ENCODE measurements at places on chromosomes 16 and 17. TPM values are rescaled to one million over a fixed set of nuclear protein-coding genes. Genes with fewer than 3 reads are reported as not detected.

Gene ABI3
- 35.2 TPM for total RNA-seq

Gene ZNF830
- total RNA-seq = 15.0 TPM

Gene PGP
- total RNA-seq = 29.6 TPM

Gene MFAP4
- total RNA-seq = not detected

Gene KRT14
- 0.66 TPM for total RNA-seq

Gene RASL10B
- 0.78 TPM for total RNA-seq

Gene SYNGR3
- 0.81 TPM for total RNA-seq

Gene GPR142
- not detected for total RNA-seq

DNA sequence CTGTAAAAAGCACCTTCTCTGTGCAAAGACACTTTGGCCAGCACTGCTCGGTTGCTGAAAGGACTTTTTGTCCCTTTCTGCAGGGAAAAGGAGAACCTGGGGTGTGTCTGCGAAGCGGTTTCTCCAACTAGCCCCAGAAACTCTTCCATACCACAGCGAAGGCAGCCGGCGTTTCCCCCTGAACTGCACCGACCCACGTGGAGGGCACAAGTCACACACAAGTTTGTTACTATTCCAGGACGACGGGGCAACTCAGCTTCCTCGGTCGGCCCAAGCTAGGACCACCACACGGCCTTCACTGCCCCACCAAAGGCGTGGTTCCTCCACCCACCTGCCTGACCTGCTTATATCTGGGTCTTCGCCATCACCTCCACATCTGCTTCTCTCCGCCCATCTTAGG lies 1.9 kb downstream of the RTN4RL1 start:
- DNase-seq = no peak

GRCh38 chr17:62614142-62614541 lies 13.3 kb upstream of the MRC2 start:
- DNase-seq = no peak

DNA sequence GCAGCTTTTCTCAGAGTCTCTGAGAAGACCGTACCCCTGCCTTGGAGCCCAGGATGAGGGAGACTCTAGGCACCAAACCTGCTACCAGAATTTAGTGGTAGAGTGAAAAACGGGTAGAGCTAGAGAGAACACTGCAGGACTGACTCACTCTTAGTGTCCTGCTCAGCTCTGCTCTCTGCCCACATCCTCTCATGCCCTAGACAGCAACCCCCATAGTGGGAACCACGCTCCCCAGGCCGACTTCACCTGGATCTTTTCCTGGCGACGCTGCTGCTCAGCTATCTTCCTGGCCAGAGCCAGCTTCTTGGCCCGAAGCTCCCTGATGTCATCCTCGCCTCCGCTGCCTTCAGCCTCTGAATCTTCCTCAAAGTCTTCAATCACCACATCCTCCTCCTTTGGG lies 26.7 kb downstream of the HIC1 start:
- DNase-seq = no peak

GRCh38 chr17:74935585-74936469 lies at the start of gene OTOP3:
OTOP3 (plus strand) TSS chr17:74935898; CDS start chr17:74935922, 24 bp downstream.
- DNase-seq = no peak

- DNase-seq = no peak
Observed at GRCh38 chr16:3161235-3162018, 26.6 kb upstream of the OR1F1 start.

DNA sequence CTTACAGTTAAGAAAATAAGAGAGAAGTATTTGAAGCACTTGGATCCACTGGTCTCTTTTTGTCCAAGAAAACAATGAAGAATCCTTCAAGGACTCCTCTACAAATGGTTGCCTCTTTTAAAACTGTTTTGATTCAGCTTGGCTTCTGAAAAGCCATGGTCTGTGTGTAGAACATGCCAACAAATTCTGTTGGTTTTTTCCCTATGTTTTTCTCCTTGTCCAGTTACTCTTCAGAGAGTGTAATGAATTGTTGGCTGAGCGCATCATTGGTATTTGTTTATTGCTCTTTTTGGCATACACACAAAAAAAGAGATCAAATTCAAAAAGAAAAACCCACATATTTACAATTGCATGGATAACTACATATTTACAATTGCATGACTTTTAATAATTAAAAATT lies at the start of gene ABCA10:
TSS of gene ABCA10 (minus strand) at position 249 of the 400 bp plus-strand sequence. CDS start 3,466 bp downstream, outside the sequence.
- no peak for DNase-seq

DNA sequence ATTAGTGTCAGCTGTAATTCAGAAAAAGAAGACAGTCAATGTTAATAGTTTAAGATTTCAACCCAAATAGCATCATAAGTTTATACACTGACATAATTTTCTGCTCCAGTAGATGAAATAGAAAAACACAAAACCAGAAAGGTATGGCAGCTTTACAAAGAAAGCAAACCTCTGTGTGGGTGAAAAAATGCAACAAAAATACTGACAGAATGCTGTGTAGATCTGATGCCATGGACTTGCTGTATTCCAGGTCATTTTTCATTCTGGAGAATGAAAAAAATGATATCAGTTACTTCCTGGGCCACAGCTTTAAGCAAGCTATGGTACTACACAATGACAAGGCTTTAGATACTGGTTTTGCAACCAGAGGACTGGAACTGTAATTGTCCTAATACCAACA lies 116.0 kb downstream of the MAP2K4 start:
- DNase-seq = no peak

DNA sequence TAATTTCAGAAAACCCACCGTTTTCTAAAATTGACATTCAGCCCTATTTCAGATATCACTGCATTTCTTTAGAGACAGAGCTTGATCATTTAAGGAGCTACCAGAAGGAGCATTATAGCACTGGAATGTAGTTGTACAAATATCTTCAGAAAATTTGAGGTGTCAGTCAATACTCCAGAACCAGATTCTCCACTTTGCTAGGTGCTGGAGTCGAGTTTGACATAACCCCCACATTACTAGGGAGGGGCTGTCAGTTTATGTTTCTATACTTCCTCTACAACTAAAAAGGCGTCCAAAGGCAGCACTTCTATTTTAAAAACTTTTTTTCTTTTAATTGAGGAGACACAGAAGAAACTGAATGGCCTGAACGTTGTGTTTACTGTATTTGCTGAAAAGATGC lies 892 bp upstream of the KIAA0513 start:
- peak; percentile 4 for DNase-seq

GRCh38 chr16:10638101-10638500 lies 56.6 kb downstream of the TEKT5 start:
- no peak for DNase-seq

DNA sequence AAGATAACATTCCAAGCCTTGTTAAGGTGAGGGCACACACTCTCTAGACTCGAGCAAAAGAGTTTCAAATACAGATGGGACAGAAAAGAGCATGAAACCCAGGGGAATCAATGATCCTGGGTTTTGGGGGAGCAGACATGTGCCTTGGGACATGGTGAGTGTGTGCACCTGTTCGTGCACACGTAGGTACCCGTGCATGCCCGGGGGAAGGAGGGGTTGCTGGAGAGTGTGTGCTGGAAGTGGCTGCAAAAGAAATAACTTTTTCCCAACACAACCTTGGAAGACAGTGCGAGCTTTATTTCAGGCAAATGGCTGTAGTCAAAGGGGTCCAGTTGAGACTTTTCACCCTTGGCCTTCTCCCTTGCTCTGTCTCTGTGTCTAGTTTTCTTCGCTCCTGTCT lies 62.6 kb downstream of the C16orf78 start:
- no peak for DNase-seq

DNA sequence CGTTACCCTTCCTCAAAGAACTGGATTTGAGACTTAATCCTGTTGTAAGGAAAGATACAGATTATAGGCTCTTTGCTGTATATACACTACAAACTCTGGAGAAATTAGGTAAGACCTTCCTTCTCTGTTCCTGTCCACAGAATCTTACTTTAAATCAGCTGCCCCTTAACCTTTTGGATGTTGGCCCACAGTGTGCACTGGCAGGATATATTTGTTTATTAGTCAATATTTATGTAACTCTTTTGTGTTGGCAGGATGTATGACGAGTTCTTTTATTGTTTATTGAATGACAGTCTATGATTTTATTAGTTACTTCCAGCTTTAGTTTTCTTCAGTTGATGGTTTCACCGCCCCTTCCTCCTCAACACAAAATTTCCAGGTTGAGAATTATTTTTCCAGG lies 19.7 kb downstream of the LRRC36 start:
- peak; percentile 70 for DNase-seq

DNA sequence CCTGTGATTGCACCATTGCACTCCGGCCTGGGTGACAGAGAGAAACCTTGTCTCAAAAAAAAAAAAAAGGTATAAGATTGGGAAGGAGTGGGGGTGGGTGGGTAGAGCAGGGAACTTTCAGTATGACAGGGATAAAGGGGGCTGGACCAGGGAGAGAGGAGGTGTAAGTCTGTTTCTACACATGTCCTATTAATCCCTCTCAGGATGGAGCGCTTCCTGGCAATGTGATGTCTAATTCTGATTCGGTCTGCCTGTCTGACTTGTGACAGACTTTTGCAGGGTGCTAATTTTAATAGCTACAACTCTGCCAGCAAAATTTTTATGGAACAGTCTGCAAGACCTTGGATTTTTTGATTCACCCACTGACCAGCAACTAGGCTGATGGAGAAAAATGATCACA lies 53.8 kb upstream of the SLC25A19 start:
- DNase-seq = no peak

DNA sequence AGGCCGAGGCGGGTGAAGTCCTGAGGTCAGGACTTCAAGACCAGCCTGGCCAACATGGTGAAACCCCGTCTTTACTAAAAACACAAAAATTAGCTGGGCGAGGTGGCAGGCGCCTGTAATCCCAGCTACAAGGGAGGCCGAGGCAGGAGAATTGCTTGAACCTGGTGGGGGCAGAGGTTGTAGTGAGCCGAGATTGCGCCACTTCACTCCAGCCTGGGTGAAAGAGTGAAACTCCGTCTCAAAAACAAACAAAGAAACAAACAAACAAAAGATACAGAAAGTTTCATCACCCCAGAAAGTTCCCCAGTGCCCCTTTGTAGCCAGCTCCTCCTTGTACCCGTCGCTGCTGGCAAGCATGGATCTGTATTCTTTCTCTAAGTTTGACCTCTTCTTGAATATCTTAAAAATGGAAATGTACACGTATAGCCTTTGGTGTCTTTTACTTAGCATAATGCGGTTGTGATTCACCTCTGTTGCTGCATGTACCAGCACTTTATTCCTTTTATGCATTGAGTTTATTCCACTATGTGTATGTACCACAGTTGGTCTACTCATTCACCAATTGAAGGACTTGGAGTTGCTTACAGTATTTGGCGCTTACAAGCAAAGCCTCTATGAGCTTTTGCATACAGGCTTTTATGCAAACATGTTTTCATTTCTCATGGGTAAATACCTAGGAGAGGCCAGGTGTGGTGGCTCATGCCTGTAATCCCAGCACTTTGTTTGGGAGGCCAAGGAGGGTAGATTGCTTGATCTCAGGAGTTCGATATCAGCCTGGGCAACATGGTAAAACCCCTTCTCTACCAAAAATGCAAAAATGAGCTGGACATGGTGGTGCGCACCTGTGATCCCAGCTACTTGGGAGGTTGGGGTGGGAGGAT lies 87.5 kb upstream of the CLEC18A start:
- no peak for DNase-seq

DNA sequence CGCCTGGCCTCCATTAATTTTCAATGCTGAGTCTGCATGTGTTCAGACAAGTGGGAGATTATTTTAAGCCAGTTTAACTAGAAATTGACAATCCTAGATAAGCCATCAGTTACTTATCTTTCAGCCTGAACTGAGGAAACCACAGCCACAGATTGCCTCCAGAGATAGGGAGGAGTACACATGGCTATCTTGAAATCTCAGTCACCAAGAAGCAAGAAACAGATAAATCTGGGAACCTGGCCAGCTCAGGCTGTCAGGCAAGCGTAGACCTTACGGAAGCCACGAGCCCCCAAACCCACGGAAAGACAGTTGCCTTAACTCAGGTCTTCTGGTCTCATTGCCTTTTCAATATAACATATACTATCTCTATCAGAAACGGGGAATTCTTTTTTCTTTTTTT lies 2.0 kb upstream of the GLG1 start:
- no peak for DNase-seq

DNA sequence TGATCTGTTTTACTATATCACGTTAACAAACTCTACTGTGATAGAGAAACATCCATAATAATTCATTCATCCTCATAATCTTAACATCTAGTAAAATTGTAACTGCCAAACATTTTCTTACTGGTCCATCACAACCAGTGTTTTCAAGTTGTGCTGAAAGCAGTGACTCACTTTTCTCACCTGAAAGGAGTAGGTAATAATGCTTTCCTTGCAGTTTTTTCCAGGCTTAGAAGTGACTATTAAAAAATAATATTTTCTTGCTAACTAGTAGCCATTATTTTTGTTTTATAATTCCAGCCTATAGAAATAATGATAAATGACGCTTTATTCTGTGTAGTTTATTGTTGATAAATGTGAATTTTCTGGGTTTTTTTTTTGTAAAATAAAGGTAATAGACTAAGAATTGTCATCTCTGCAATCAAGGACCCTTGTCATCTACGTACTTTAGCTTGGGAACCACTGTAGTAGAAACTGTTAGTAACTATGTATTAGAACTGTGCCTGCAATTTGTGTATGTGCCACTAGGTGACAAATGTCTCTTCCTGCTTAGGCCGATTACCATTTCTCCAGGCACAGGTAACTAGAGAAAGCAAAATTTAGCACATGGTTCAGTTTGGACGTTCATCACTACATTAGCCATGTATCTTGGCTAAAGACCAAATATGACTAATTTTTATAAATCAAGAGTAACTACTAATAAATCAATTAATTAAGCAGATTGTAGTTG lies 409.4 kb upstream of the ERCC4 start:
- DNase-seq = no peak

DNA sequence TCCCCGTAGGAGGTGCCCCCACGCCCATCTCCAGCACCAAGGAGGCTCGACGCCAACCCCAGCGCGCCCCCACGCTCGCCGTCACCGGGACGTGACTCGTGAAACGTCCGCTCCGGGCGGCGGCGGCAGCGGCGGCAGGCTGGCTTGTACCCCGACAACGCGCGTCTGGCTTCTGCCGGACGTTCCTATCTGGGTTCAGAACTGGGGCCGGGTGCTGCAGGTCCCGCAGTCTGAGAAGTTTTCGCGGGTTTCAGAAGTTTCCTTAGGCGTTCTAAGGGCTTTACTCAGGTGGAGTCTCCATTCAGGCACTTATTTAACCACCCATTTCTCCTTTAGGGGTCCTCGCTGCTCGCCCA lies 672 bp upstream of the ALKBH5 start:
- no peak for DNase-seq

DNA sequence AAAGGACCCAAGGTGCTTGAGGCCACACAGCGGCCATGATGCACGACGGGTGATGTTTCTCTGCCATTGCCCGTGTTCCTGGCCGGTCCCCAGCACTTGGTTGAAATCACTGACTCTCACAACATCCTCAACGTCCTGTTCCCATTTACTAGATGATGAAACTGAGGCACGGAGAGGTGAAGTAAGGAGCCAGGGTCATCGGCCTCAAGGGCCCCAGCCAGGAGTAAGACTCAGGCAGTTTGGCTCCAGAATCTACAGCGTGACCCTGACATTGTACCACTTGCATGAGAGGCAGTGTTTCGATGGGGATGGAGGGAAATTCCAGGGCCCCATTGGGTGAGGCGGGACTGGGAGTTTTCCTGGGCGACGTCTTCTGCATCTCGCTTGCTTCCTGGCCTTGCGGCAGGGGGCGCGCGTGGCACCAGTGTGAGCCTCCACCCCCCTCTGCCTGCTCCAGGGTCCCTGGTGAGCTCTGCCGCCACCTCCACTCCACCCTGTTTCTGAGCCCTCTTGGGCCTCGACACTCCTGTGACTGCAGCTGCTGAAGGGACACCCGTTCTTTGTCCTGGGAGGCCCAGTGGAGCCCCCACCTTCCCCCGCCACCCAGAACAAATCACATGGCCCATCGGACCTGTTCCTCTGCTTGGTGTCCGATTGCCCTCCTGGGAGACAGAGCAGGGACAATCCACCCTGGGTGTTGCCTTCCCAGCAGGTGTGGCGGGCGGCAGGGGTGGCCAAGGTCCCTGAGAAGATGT lies 133.0 kb upstream of the GSE1 start:
- DNase-seq = no peak
